A673 (cell line): ENCODE measurements at places on chromosomes 12 and 14. TPM values are rescaled to one million over a fixed set of nuclear protein-coding genes. Genes with fewer than 3 reads are reported as not detected.

RNASE3 gene
- not detected in 2 replicates for total RNA-seq

DAO gene
- not detected in 2 replicates for total RNA-seq

RNU4-1 gene
- total RNA-seq, result 1,130 and 1,293 TPM in 2 replicates

KNTC1 gene
- total RNA-seq, result 111 and 118 TPM in 2 replicates

SERPINA5 gene
- not detected in 2 replicates for total RNA-seq

C12orf56 gene
- total RNA-seq, result not detected in 2 replicates

ZDHHC22 gene
- total RNA-seq, result 0.09 and 0.60 TPM in 2 replicates

RFX4 gene
- not detected in 2 replicates for total RNA-seq

PMCH gene
- not detected in 2 replicates for total RNA-seq

NOVA1 gene
- 13.4 and 16.0 TPM in 2 replicates for total RNA-seq

ASPG gene
- total RNA-seq, result not detected in 2 replicates

TRIM9 gene
- total RNA-seq, result 6.8 and 9.8 TPM in 2 replicates

BAZ1A gene
- total RNA-seq, result 70.3 and 71.5 TPM in 2 replicates

LGALS3 gene
- total RNA-seq, result 11.0 and 13.3 TPM in 2 replicates

DNA sequence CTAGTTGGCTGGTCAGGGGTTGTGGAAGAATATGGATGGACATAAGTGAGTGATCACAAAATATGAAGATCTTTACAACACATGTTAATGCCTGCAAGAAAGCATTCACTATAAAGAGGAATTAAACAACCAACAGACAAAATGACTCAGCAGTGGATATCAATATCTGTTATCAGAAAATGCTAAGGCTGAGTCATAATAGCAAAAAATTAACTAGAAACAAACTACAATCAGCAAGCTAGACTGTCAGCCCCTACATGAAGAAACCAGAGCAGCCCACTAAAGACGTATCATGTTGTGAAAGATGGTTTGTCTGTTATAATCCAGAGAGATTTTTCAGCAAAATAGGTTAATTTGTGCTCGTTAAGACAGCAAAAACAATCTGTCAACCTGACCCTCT is 472.9 kb downstream of the NELL2 start:
- no peak for DNase-seq

GRCh38 chr14:64209444-64210131 is 84.6 kb downstream of the ESR2 start:
- DNase-seq, result no peak

- DNase-seq, result no peak
Observed at GRCh38 chr12:64745980-64746379, 13.2 kb downstream of the GNS start.

GRCh38 chr14:23551266-23552028 is at the start of gene ZFHX2:
Gene ZFHX2 (minus strand): TSS chr14:23551765. CDS start chr14:23535325, 16,440 bp downstream.
- DNase-seq, result peak; percentile 88

DNA sequence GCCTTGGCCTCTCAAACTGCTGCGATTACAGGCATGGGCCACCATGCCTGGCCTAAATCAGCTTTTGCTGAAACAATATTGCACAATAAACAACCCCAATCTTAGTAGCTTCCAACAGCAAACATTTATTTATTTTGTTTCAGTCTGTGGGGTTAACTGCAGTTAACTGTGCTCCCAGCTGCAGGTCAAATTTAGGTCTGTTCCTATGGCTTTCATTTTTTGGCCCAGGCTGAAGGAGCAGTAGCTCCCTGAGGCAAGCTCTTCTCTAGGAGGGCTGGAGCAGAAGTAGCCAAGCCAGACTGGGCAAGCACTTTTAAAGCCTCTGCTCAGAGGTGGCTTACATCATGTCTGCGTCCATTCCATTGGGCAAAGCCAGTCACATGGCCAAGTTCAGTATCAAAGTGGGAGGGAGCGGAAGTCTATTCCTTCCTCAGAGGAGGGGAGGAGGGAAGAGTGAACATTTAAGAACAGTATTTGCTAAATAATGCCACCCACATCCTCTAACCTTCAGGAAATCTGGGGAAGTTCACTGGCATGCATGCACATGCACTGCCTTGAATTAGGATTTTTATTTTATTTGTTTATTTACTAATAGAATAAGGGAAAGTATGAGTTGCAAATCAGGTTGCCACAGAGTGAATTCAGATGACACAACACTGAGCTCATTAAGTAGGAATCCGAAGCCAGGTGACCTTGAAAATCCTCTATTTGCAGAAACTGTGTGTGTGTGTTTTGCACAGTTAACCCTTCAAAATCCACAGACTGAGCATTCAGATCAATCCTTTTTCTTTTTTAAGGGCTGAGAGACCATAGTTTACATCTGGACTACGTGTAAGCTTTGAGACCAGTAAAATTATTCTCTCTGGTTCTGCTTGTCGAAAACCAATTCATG is 122.0 kb upstream of the SEL1L start:
- no peak for DNase-seq

DNA sequence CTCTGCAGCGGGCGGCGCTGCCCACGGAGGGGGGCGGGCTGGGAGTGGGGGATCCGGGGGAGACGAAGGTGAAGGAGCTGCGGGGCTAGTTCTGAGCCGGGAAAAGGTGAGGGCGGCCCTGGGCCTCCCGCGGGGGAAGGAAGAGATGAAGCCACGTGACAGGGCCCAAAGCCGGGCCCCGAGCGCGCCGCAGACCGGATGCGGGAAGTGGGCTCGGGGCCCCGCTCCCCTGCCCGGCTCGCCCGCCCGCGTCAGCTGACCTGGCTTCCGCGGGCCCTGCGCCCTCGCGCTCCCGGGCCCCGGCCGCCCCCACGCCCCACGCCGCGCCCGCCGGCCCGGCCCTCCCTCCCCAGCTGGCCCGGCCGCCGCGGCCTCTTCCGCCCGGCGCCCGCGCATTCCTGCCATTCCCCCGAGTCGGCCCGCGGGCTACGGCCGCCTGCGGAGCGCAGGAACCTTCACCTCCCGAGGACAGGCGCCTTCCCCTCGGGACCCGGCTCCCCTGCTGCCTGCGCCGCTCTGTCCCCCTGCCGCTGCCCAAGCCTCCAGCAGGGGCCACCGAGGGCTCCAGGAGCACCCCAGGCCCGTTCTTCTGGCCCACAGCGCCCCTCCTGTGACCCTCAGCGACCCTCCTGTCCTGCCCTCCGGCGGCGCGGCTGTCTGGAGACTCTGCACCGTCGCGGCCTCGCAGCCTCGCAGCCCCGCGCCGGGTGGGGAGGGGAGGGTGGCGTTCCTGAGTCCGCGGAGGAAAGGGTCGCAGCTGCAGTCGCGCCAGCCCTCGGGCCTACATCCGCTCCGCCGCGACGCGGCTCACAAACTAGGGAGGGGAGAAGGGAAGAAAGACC is 20.4 kb downstream of the NINJ2 start:
- DNase-seq, result peak; percentile 57

DNA sequence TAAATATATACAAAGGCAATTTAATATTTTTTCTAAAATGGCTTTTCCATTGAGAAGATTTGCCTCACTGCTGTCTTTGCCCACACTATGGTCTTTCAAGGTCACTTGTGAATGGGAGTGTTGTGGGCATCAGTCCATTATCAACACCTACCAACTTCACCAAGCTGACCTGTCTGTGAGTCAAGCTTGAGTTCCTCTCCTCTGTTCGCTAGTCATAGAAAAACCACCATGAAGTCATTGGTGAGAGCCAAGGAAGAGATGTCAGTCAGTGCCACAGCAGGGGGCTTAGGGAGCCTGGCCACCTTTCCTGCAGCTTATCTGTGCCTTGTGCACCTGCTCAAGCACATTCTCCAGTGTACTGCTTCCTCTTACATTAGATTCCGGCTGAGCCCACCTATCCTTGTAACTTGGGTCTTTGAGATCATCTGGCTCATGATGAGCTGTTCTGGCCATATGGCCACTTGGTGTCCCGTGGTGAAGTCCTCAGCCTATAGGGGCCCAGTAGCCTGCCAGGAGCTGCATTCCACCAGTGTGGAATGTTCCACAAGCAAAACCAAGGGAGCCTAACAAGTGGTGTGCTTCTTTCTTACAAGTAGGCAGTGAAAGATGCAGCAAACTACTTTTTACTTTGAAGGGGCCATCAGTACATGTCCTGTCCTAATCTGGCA is 80.8 kb upstream of the C12orf71 start:
- DNase-seq, result no peak

- no peak for DNase-seq
Observed at GRCh38 chr12:23282701-23283100, 657.7 kb downstream of the ETNK1 start.

DNA sequence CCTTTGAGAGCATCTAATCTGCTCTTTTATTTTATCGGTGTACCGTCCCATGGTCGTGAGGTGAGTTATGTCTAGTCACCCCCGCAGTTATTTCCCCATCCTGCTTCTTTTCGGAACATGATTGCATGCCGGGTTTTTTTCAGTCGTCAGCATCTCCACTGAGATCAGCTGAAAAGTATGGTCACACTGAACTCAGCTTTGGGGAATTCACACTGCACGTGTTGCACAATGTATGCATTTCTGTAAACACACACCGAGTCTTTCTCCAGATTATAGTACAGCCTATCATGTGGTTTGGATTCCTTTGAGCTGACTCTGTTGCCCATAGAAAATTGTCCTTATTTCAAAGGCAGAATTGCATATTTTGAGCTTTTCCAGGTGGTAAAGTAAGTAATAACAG is 24.6 kb downstream of the PLXNC1 start:
- DNase-seq, result no peak

DNA sequence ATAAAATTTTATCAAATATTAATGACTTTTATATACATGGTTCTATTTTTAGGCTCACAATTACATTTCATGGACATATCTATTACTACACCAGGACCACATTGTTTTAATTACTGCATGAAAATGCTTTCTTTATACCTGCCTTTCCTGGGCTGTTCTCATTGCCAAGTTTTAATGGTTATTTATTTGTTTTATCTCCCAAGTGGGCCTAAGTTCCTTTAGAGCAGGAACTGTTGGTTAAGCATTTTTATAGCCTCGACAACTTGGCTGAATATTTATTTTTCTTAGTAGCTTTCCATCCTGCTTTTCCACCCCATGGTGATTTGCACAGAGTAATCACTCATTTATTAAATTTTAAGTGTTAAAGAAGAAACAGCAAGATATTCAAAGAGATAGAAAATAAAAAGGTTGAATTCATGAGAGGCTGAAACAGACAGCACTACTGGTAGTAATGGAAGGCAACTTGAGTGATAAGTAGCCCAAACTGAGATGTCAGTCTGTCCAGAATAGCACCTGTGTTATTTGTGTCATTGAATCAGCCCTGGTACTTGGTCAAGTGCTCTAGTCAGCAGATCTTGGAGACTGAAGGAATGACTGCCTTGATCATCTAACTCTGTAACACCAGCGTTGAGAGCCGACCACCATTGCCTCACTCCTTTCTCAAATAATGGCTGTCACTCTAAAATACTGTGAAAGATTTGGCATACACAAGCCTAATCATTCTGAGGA is 119.1 kb upstream of the EGLN3 start:
- no peak for DNase-seq

DNA sequence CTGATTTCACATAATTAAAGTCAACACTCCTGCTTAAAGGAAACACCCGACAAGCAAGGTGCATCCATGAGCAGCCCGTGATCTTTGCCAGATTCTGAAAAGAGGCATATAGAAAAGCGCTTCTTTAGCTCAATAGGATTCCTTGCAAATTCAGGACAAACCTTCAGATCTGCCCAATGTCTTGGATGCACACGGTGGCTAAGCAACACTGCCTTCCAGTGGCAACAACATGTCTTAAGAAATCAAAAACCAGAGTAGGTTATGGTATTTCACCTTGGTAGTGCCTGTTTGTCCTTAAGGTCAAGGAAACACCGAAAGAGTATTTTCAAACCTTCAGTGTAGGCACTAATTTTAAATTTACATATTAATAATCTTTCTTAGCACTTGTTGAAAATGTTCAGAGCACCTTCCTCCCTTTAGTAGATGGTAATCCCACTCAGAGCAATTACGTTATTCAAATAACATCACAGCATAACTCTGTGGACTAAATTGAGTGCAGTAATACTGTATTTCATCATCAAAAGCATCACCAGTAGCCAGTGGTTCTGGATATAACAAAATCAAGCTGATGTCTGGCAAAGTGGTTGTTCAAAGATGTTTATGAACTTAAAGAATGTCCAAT is 58.0 kb upstream of the CDKN3 start:
- peak; percentile 48 for DNase-seq

- DNase-seq, result no peak
Observed at GRCh38 chr14:74655599-74656395, 43.8 kb upstream of the LTBP2 start.

- DNase-seq, result no peak
Observed at GRCh38 chr12:6902448-6902847, 2.2 kb upstream of the LRRC23 start.

DNA sequence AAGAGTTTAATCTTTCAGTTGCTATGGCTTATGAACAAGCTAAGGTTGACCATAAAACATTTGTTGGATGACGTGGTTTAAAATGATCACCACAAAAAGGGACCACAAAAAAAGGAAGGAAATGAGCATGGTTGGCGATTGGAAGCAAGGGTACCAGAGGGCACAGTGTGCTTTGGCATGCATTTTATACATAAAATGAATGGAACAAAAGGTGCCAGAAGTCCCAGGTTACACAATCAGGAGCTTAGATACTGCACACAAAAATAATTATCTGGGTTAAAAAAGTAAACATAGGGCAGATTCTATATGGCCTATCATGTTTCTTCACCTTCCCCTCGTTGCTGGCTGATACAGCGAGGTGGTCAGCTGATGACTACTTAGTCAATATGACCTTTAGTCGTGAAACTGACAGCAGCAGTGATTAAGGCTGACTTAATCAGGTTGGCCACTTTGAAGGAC is 50.7 kb downstream of the ZC3H14 start:
- no peak for DNase-seq

DNA sequence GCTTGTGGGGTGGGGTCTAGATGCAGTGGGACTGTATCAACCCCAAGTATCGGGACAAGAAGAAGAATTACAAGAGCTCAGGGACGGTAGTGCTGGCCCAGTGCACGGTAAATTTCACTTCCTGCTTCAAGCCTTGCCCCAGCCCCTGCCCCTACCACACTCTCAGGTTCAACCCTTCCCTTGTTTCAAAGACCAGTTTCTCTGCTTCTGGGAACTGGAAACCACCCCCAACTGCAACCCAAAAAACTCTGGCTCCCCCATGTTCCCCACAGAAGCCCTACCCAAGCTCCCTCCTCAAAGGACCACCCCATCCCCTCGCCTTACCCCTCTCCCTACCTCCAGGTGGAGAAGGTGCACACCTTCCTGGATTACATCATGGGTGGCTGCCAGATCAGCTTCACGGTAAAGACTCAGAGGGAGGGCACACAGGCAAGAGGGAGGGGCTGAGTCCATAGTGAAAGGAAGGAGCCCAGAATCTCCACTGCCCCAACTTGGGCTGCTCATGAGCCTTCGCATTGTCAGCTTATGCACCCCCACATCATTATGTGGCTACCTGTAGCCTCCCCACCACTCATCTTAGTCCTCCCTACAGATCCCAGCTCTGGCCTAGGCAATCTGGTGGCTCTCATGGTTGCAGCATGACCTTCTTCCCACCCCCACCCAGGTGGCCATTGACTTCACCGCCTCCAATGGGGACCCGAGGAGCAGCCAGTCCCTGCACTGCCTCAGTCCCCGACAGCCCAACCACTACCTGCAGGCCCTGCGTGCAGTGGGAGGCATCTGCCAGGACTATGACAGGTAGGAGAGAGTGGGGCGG is 4.3 kb downstream of the CPNE6 start:
- DNase-seq, result no peak

- DNase-seq, result no peak
Observed at GRCh38 chr14:20580242-20580641, 7.6 kb downstream of the RNASE11 start.

GRCh38 chr12:122495258-122495657 is 5.5 kb downstream of the ZCCHC8 start:
- no peak for DNase-seq

GRCh38 chr12:92261071-92261470 is 115.4 kb upstream of the BTG1 start:
- DNase-seq, result no peak

GRCh38 chr12:111434049-111434448 is 28.3 kb downstream of the SH2B3 start:
- no peak for DNase-seq
